ENCODE measurements at places on chromosomes 1 and 21.
A peak's percentile ranks its signal among the peaks of the same experiment; 100 is the strongest.

GRCh38 chr1:152162792-152163463 is 3.9 kb upstream of the RPTN start:
- DNase-seq, result no peak

DNA sequence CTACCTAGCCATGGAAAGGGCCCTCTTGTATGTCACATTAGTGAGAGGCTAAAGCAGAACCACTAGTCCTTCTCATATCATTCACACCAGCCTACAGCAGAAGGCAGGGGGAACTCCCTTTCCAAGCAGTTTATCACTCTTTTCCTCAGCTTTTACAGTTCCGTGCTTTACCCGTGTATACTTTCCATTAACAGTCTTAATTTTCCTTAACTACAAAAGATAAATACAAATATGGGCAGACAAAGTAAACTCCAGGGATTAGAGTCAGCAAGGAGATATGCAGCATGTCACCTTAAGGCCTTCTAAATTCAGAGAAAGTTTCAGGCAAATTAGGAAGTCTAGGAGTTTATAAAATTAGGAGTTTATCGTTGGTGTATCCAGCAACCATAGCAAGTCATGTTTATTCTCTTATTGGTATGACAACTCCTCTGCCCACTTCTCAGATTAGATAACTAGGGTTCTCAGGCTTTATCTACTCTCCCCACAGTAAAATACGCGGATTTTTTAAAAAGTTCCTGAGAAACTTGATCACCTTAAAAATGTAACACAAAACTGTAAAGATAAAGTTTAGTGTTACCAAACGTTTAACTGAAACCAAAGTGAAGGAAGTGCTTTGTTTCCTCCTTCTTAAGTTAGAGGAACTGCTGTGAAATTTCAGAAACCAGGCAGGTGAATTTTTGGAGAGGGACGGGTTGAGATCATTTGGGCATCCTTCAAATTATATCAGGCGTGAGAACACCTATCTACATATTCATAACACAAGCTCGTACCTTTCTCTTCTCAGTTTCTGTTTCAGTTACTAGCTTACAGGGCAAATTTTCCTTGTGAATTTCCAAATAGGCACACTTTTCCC is 42.7 kb upstream of the SLC19A2 start:
- no peak for DNase-seq

DNA sequence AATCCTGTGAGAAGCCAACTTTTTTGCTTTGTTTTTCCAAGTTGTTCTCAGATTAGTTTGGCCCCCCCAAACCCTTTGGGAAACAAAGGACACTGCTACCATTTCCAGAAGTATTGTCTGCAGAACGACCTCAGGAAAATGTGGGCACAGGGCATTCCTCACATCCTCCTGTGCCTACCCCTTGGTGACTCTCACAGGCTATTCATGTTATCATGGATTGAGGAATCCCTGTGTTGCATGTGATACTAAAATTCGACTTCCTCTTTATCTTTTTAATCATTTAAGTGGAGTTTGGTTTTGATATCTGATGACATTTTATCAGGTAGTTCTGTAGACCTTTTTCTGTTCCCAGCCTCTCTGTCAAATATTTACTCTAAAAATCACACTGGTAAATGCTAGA is 184.5 kb downstream of the FASLG start:
- no peak for DNase-seq

GRCh38 chr1:179231923-179232322 is 2.4 kb upstream of the ABL2 start:
- DNase-seq, result no peak

- DNase-seq, result no peak
These were observed 7.5 kb upstream of the CBR3 start for GRCh38 chr21:36127250-36127904.

DNA sequence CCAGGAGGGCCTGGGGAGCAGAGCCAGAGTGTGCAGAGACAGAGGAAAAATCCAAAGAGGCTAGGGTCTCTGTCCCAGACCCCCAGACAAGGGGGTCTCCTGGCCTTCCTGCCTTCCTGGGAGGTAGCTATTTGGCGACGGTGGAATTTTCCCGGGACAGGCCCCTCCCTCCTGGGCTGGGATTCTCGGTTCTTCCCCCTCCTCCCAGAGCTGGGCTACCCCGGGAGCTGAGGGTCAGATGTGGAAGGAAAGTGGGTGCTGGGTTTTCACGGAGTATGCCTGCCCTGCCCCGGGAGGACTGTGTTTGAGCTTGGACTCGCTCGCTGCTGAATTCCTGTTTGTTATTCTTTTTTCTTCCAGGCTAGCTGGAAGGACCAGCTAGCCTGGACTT is 759 bp downstream of the AMPD2 start:
- DNase-seq, result peak; percentile 49

GRCh38 chr1:56780128-56780750 is 39.0 kb downstream of the FYB2 start:
- no peak for DNase-seq

All from uterus (tissue), 4 donors.